ENCODE measurements at places on chromosomes 13 and 19.

DNA sequence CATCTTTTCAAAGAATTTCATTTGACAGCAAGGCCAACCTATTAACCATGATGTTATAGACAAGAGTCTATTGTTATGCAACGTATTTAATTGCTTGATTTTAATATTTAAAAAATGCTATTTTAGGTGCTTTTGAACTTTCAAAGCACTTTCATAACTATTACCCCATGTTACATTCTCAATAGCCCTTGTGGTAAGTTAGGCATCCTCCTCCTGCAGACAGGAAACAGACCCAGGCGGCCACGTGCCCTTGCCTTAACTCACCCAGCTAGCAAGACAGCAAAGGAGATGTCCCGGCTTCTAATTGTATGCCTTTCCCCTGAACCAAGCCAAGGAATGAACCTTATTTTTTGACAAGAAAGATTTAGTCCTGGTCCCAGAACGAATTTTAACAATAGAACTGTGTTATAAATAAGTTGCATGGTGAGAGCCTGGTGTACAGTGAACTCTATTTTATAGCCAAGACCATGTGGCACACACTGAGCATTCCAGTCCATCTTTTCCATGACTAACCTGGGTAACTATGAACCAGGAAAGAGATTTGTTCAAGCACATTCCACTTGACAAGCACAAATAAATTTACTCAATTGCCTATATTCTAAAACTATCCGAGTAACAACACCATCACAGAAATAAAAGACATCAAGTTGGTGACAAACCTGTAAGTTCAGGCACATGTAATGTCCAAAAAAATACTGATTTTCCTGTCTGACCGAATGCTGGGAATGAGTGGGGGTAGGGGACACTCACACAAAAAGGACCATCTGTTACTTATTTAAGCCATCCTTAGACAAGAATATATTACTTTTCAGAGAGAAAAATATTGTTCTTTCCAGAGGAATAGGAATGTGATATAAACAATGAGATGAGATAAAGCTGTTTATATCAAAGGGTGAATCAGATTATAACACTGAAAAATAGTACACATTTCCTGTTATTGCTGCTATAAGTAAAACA is 163.0 kb downstream of the EFNB2 start:
- DNase-seq, result no peak

GRCh38 chr13:105202354-105202753 is 1333.1 kb downstream of the EFNB2 start:
- DNase-seq, result no peak

DNA sequence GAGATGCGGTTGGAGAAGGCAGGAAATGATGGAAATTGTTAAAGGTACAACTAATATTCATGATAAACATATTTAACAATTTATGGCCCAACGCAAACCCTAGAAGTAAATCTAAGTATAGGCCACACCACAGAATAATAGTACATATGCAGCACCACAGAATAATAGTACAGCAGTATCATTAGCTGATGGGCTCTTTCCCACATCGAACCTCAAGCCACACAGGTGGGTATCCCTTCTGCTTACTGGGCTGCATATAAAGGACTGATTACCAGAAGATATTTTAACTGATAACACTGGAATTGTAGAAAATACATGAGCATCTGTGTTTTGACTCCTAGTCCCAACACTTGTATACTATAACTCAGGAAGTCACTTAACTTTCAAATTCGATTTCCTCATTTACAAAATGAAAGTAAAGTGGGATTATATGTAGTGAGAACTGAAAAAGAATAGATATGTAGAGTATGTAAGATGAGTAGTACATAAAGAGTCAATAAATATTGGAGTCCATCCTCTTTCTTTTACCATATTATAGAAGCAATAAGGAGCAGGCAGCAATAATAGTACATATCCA is 91.5 kb downstream of the TSC22D1 start:
- no peak for DNase-seq

DNA sequence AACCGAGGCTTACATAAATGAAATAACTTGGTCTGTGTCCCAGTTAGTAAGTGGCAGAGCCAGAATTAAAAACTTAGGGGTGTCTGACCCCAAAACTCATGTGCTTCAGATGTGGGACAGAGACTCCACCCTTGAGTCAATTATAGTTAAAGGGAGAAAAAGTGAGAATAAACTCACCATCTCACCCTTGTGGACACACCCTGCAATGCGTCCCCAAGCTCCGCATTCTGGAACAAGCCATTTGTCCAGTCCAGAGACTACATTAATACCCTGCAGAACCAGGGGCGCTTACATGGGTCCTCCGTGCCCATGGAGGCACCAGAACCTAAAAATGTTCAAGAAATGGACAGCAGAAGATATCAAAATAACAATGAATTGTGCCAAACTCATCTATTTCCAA is 207.0 kb upstream of the ZNF507 start:
- DNase-seq, result no peak

GRCh38 chr13:36975172-36975571 is 24.0 kb downstream of the ALG5 start:
- no peak for DNase-seq

GRCh38 chr19:15421721-15422260 is 3.0 kb upstream of the AKAP8L start:
- no peak for DNase-seq

- DNase-seq, result no peak
Measured at GRCh38 chr13:110617321-110618072, 2.2 kb downstream of the NAXD start.

GRCh38 chr19:15841875-15842569 is 26.6 kb upstream of the OR10H1 start:
- DNase-seq, result no peak

DNA sequence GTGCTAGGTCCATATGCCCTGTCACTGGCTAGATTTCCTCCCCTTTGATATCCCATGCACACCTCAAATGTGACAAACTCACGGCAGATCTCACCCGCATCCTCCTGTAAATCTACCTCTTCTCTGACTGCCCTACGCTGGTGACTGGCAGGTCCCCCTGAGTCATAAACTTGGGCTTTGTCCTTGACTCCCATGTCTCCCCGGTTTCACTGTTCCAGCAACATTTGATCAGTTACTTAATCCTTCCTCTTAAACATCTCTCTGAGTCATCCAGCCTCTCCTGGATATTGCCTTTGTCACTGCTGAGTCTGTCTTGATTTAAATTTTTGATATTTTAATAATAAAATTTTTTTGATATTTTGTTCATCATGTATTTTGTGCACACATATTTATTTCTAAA is 26.5 kb downstream of the FAM216B start:
- no peak for DNase-seq

DNA sequence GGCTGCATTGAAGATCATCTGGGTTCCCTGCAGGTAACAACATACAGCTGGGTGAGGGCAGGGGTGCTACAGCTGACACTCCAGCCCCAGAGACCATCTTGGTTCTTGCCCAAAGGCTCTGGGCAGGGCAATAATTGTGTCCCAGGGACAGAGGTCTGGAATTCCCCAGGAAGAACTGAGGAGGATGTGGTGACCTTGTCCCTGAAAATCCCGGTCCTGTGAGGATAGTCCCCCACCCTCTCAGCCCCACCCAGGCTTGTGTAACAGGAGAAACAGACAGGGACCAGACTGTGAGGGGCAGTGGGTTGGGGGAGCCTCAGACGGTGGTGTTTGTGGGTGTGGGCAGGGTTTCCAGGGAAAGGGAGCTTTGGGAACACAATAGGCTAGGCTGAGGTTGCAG is 63.5 kb downstream of the COLGALT1 start:
- DNase-seq, result no peak

- DNase-seq, result no peak
Measured at GRCh38 chr19:13717194-13717643, 47.1 kb upstream of the MRI1 start.

GRCh38 chr13:34086281-34086680 is 268.3 kb downstream of the RFC3 start:
- DNase-seq, result no peak

- no peak for DNase-seq
Measured at GRCh38 chr19:16229322-16229641, 31.6 kb downstream of the AP1M1 start.

DNA sequence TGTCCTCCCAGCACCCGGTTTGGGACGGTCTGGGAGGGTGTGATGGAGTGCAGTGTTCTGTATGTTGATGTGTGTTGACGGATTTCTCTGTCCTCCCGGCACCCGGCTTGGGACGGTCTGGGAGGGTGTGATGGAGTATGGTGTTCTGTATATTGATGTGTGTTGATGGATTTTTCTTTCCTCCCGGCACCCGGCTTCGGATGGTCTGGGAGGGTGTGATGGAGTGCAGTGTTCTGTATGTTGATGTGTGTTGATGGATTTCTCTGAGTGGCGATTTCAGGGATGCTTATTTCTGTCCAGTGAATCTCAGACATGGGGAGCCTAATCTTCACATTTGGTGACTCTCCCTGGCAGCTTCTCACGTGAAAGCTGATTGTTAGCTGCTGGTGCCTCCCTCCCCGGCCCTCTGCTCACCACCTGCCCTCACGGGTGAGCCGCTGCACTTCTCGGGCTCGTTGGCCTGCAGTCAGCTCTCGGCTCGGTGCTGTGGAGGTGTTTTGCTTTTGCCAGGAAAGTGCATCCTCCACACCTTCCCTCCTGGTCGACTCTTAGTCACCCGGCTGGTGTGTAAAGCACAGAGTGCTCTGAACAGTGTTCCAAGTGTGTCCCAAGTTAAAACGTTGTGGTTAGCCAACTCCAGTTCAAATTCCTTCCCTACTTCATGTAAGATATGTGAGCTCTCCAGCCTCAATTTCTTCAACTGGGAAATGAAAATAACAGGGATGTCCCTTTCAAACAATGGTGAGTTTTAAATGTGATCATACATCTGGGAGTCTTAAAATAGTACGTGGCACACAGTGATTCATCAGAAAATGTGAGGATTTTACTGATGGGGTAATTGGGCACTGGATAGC is 54.6 kb downstream of the ATP11A start:
- no peak for DNase-seq

DNA sequence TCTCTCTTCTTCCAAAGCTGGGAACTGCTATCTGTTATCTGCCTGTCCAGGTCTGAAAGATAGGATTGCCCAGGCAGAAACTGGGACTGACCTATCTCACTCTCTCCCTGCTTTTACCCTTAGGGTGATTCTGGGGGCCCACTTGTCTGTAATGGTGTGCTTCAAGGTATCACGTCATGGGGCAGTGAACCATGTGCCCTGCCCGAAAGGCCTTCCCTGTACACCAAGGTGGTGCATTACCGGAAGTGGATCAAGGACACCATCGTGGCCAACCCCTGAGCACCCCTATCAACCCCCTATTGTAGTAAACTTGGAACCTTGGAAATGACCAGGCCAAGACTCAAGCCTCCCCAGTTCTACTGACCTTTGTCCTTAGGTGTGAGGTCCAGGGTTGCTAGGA is 5.1 kb downstream of the KLK3 start:
- no peak for DNase-seq

DNA sequence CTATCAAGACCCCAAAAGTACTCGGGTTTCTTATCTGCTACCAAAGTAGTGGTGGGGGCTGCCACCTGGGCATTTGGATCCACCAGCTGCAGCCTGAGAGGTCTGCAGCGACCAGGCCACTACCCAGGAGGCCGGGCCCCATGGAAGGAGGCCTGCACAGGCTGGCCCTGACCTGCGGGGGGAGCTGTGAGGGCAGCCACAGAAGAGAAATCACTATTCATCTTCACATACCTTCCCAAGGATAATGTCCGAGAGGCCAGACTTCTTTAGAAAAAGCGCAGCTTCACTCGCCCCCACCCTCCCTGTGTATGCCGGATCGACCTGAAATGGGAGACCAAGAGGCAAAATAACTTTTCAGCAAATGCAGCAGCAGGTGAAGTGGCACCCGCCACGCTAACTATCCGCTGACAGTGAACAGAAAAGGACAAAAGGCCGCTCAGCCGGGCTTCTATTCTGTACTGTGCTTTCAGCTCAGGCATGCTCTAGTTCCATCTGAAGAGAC is 30.1 kb downstream of the EPS15L1 start:
- DNase-seq, result no peak

DNA sequence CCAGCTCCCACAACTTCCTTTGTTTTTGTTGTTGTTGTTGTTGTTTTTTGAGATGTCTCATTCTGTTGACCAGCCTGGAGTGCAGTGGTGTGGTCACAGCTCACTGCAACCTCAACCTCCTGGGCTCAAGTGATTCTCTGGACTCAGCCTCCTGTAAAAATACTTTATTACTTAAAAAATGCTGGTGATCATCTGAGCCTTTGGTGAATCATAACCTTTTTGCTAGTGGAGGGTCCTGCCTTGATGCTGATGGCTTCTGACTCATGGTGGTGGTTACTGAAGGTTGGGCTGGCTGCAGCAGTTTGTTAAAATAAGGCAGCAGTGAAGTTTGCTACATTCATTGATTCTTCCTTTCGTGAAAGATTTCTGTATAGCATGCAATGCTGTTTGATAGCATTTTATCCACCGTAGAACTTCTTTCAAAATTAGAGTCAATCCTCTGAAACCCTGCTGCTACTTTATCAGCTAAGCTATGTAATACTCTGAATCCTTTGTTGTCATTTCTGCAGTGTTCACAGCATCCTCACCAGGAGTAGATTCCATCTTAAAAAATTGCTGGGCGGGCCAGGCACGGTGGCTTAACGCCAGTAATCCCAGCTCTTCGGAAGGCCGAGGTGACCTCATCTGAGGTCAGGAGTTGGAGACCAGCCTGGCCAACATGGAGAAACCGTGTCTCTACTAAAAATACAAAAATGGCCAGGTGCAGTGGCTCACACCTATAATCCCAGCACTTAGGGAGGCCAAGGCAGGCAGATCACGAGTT is 18.0 kb downstream of the ARHGAP35 start:
- DNase-seq, result no peak

DNA sequence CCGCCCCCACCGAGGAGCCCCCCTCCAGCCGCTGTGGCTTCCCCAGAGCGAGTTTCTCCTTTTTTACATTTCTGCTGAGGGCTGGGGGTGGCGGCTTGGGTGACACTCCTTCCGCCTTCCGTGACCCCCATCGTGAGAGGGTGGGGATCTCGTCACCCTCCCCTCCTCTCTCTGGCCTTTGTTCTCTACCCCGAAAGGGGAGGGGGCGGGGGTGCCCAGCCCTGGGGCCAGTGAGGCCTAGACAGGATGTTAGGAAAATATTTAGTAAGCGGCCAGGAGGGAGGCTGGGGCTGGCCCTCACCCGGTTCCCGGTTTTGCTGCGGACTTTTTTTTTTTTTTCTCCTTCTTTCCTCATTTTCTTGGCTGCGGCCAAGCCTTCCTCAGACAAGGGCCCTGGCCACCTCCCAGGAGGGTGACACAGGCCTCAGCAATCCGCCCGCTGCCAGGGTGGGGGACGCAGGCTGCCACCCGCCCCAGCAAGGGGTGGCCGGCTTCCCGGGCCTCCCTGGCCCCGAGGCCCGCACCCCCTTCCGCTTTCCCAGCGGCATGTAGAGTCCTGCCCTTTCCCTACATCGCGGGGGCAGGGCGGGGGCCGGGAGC is 3.9 kb downstream of the MIDN start:
- DNase-seq, result no peak

- DNase-seq, result no peak
Measured at GRCh38 chr19:58393725-58394033, 1.8 kb upstream of the RNF225 start.

GRCh38 chr19:13132471-13133180 is 14.6 kb downstream of the NACC1 start:
- DNase-seq, result no peak

DNA sequence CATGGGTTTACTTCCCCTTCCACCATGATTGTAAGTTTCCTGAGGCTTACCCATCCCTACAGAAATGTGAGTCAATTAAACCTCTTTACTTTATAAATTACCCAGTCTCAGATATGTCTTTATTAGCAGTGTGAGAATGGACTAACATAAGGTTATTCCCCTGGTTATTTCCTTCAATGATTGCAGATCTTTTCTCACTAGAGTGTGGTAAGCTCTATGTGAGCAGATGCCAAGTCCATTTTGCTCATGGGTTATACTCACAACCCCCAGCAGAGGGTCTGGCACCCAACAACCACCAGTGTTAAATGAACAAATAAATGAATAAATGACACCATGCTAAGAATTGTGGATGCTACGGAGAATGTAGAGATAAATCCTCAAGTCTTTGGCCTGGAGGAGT is 472.8 kb downstream of the LIG4 start:
- DNase-seq, result no peak

Measured in NCI-H1417 treated with DMSO at 0.1 percent for 48 hours (cell line).